ENCODE measurements at places on chromosomes 2 and 18. TPM values are rescaled to one million over a fixed set of nuclear protein-coding genes. Genes with fewer than 3 reads are reported as not detected.

GRCh38 chr2:77977471-77978063, 455.4 kb upstream of the LRRTM4 start:
- DNase-seq: peak; percentile 10

DNA sequence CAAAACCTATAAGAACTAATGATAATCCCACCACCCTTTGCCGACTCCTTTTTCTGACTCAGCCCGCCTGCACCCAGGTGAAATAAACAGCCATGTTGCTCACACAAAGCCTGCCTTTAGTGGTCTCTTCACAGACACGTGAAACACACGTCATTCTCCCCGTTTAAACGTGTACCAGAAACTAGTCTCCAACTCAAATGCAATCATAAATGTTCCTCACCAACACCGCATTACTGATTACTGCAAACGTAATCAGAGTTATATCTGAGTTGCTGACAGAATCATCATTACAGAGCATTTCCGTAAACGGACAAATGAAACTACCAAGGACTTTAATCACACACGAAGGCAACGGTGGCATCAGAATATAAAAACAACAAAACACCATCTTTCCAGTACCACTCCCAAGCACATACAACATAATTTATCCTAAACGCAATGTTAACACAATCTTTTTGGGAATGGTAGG, 1.9 kb downstream of the CLK1 start:
- peak; percentile 9 for DNase-seq

The KRTCAP3 gene
- total RNA-seq: 0.88 TPM

DNA sequence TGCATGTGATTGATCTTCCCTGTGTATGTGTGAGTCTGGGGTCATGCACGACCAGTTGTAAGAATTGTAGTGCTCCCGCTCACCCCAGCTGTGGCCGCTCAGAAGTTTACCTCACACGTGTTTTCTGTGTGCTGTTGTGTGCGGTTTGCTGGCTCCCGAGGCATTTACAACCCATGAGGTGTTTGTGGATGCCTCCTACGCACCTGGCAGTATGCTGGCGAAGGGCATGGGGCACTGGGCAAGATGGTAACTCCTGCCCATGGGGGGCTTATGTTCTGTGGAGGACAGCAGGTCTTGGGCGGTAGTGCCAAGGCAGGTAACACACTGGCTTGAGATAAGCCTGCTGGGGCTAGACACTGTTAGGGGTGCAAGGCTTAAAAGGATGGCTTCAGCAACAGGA, 102.6 kb upstream of the HS6ST1 start:
- DNase-seq: no peak

DNA sequence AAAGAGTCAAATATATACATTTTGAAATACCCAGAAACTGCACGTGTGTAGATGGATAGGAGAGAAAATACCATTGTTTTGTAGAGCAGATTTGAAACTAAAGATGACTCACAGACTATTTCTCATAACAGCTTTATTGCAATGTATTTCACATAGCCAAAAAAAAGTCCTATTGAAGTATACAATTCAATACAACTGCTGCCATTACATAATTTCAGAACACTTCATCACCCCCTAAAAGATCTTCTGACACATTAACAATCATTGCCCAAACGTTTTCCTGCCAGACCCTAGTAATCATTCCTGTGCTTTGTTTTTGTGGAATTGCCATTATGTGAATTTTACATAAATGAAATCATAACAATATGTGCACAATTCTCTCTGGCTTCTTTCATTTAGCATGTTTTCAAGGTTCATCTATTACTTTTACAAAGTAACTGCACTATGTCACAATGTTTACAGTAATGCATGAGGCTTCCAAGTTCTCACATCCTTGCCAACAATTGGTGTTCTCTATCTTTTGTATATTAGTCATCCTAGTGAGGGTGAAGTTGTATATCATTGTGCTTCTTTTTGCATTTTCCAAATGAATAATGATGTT, 378.6 kb upstream of the CWC22 start:
- DNase-seq: no peak

- DNase-seq: no peak
These were observed 61.3 kb upstream of the FHL2 start for GRCh38 chr2:105460048-105460732.

- no peak for DNase-seq
These were observed 135.2 kb downstream of the RDH14 start for GRCh38 chr2:18425210-18425703.

DNA sequence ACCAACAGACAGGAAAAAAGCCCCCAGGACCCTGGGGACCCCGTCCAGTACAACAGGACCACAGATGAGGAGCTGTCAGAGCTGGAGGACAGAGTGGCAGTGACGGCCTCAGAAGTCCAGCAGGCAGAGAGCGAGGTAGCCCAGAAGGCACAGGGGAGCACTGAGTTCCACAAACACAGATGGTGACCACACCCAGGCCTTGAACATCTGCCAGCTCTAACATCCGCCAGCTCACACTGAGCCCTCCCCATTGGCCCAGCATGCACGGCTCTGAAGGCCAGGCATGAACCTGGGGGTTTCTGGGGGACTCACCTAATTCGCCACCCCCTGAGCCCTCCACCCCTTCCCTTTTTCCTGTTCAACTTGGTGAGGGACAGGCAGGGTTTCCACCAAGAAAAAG, 25.6 kb upstream of the PRLH start:
- no peak for DNase-seq

- no peak for DNase-seq
These were observed 5.1 kb downstream of the DGUOK start for GRCh38 chr2:73931531-73932500.

DNA sequence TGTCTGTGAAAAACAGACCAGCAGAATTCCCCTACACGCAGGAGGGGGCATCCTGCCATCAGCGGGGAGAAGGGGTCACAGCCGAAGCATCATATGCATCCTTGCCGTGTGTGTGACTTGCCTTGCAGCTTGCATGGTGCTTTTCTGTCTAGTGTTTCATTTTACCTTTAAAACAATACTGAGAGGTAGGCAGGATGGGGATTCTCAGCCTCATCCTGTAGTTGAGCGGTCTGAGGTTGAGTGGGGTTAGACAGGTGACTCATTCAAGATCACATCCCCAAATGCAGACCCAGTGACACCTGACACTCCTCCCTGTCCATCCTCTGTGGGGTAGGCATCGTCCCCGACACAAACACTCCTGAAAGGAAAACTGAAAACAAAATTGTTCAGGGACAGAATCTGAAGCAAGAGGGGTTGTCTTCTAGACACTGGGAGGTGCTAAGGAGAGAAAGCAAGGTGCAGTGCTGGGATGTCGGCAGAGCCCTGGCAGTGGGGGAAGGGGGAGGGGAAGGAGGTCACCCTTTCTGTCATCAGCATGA, 7.9 kb downstream of the ARL4C start:
- no peak for DNase-seq

DNA sequence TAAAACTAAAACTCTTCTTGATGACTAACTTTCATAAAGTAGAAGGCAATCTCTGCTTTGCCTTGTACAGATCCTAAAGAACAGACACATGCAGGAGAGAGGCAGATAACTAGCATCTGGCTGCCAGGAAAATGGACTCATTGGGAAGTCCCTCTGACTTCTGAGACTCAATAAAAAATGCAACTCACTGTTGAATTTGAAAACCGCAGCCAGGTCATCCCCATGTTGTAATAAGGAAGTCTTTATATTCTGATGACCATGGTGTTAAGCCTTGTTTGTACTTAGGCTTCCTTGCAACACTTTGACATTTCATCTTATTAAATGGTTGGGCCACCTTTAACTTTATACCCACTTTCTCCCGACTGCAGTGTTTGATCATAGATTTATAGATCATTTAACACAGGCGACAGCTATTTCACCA, 375.1 kb upstream of the KCNH7 start:
- DNase-seq: no peak

The PROM2 gene
- 0.95 TPM for total RNA-seq

DNA sequence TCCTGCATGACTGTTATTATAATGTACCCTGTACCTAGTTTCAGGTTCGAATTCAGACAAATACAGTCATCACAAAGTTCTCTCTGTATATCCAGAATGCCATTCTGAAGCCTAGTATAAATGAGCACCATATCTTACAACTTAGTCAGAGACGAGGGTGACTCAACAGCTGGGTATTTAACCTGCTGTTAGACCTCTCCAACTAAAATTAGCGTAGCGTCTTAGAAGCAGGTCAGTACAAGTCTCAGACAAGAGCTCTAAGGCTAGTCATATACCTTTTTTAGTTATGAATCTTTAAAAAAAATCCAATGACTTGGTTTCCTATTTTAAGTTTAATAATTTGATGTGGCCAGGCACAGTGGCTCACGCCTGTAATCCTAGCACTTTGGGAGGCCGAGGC, 74.1 kb downstream of the CABYR start:
- DNase-seq: no peak

GRCh38 chr18:7817575-7818230, 250.6 kb downstream of the PTPRM start:
- DNase-seq: no peak

GRCh38 chr2:205642599-205643356, 39.5 kb upstream of the NRP2 start:
- no peak for DNase-seq

Data from neural progenitor cell (in vitro differentiated cells).